ENCODE measurements at places on chromosomes 12 and 14.

DNA sequence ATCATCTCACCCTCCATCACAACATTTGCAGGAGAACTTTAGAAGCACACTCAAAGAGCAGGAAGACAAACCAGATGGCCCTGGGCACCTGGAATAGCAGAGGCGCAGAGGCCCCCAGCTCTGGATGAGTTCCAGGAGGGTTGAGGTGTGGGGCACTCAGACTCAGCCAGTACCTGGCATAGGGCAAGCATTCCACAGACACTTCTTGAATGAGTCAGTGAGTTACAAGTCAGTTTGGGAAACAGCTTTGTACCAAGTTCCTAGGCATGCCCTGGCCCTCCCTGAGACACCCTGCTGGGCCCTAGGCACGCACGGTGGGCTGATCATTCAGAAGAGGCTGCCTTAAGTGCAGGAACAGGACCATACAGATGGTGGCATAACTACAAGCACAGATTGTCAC lies 54.3 kb downstream of the MAP3K9 start:
- DNase-seq: no peak

- no peak for DNase-seq
These were observed 390.2 kb downstream of the SOX5 start for GRCh38 chr12:23559268-23559753.

DNA sequence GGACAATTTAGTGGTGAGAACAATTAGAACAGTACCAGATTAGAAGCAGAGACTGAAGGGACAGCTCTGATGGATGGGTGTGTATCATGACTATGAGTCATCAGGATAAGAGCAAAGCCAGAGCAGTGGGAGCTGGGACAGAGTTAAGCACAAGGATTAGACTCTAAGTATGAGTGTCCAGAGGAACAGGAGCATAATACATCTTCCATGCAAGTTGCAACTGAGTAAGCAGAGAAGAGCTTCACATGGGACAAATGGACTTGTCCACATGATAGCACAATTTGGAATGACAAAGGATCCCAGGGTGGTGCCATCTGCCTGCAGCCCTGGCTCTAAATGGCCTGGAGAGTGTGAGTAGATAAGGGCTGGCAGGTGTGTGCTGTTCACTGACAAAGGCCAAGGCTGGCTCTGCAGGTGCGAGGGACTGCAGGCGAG lies 226.4 kb upstream of the CAND1 start:
- no peak for DNase-seq

GRCh38 chr12:38610808-38611350 lies 294.3 kb downstream of the ALG10B start:
- DNase-seq: no peak

DNA sequence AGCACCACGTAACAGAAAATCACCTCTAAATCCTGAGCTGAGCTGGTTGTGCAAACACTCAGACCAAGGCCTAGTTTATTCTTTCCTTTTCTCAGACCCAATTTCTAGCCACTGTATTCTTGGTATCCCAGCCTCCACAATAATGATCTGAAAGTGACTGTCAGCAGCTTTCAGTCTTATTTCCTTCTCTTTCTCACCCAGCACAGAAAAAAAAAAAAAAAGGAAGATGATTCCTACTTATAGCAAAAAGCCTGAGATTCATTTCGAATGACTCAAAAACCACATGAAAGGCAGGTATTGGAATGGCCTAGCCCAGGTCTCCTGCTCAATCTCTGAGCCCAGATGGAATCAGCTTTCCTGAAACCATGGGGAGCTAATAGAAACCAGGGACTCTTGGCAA lies 298.6 kb upstream of the PPFIA2 start:
- no peak for DNase-seq

GRCh38 chr14:84456946-84457345 lies 1073.0 kb upstream of the FLRT2 start:
- DNase-seq: no peak

Data from neural crest cell (in vitro differentiated cells).